A549 treated with ZK216348 at 1 μM for 4 hours (cell line): ENCODE measurements at places on chromosomes 7 and 10. TPM values are rescaled to one million over a fixed set of nuclear protein-coding genes. Genes with fewer than 3 reads are reported as not detected.

The KAZALD1 gene
- total RNA-seq = 2.3 to 3.9 TPM (median 3.6 TPM) in 5 replicates

The SAMD9L gene
- total RNA-seq = 0.37 to 1.1 TPM (median 0.64 TPM) in 5 replicates

The WASHC2C gene
- 17.8 to 26.1 TPM (median 19.9 TPM) in 5 replicates for total RNA-seq

The SPDYE8 gene
- total RNA-seq = not detected in 5 replicates

The DPP6 gene
- not detected in 5 replicates for total RNA-seq

The WBP1L gene
- 17.5 to 28.7 TPM (median 26.1 TPM) in 5 replicates for total RNA-seq

The TAS2R41 gene
- total RNA-seq = not detected in 5 replicates
